ENCODE measurements at places on chromosomes 2 and 18.
A peak's percentile ranks its signal among the peaks of the same experiment; 100 is the strongest.

- DNase-seq, result no peak
These were observed 98.1 kb downstream of the MMADHC start for GRCh38 chr2:149489452-149489851.

DNA sequence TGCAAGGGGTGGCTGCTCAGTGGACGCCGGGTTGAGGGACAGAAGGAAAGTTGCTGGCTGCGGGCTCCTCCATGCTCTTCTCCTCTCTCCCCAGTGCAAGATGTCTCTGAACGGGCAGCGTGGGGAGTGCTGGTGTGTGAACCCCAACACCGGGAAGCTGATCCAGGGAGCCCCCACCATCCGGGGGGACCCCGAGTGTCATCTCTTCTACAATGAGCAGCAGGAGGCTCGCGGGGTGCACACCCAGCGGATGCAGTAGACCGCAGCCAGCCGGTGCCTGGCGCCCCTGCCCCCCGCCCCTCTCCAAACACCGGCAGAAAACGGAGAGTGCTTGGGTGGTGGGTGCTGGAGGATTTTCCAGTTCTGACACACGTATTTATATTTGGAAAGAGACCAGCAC lies 30.6 kb downstream of the IGFBP2 start:
- no peak for DNase-seq

- no peak for DNase-seq
These were observed 303.6 kb upstream of the ID2 start for GRCh38 chr2:8378016-8378810.

DNA sequence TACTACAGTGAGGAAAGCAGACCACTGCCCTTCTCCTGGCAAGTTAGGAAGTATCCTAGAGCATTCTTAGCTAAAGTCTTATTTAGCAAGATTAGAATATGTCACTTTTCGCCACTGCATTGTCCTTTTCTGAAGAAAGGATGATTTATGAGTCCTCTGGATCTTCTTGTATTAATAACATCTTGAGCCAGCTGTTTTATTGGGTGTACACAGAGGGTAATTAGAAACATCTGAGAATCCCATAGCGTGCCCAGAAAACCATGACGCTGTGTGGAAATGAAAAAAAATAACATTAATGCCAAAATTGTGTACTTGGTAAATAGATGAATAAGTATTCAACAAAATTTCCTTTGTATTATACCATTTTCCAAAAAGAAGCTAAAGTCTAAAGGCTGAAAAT lies 198.7 kb downstream of the LTBP1 start:
- no peak for DNase-seq

- DNase-seq, result peak; percentile 43
These were observed 16.9 kb downstream of the TGIF1 start for GRCh38 chr18:3466872-3467271.

DNA sequence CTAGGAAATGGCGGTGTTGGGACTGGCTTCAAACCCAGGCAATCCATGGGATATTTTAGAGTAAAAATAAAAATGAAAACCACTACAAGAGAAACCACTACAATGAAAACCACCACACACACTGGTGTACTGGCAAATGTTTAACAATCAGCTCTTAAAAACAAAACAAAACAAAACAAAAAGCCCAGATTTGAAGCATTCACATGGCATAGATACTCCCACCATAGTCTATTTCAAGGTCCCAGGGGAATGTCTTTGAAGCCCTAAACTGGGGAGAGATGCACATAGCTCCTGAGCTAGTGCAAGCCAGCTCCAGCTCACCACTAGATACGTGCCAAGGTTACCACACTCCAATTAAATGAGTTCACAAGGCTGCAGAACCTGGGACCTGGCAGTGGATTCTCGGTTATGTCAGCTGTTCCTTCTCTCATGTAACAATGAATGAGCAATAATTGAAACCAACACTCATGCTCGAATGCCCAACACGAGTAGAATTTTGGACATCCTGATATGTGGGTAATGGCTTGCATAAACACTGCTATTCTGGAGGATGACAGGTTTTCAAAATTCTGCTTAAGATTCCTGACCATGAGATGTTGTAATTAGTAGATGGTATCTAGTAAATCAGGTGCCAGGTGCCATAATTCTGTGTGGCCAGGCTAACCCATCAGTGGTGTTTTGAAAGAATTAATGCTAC lies 102.2 kb downstream of the OSBPL6 start:
- no peak for DNase-seq

GRCh38 chr2:27967076-27967475 lies 76.5 kb downstream of the BABAM2 start:
- peak; percentile 61 for DNase-seq

DNA sequence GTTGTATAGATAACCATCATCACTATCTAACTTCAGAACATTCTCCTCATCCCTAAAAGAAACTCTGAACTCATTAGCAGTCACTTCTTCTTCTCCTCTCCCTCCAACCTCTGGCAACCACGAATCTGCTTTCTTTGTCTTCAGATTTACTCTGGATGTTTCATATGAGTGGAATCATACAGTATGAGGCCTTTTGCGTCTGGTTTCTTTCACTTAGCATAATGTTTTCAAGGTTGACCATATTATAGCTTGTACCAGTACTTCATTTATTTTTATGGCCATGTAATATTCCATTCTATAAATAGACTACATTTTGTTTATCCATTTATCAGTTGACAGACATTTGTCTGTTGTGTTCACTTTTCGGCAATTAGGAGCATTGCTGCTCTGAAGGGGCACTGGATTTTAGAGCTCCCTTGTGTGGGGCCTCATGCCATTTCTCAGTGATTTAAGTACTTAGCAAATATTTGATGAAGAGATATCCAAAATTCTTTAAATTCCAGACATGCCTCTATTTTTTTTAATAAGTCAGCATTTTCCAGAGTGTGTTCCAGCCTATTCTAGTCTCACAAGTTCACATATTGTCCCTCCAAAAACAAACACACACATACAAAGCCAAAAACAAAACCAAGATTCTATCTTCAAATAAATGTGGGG lies 22.5 kb upstream of the MAP3K20 start:
- no peak for DNase-seq

DNA sequence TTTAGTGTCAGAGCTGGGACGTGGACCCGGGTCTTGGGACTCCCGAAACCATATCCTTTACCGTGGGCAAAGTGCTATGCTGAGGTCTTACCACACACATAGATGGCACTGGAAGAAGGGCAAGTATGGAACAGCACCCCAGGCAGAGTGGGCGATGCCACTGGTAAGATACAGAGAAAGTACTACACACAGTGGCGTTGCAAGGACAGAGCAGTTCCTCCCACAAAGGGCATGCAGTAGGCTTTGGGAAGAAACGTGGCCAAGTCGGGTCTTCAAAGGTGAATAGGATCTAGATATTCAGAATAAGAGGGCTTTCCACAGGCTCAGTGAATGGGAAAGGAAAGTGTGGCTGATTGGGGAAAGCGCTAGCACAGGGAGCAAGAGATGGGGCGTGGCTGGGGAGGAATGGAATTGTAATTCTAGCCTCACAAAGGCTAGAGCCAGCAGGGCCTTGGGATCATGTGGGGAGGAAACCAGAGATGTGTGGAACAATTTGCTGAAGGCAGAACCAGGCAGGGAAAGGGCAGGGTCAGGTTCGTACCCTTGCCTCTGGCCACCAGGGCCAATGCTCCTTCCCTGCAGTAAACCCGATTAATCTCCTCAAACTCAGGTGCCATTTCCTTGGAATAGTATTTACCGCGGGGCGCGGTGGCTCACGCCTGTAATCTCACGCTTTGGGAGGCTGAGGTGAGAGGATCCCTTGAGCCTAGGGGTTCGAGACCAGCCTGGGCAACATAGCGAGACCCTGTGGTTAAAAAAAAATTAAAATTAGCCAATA lies 36.0 kb downstream of the PCBP1 start:
- no peak for DNase-seq

DNA sequence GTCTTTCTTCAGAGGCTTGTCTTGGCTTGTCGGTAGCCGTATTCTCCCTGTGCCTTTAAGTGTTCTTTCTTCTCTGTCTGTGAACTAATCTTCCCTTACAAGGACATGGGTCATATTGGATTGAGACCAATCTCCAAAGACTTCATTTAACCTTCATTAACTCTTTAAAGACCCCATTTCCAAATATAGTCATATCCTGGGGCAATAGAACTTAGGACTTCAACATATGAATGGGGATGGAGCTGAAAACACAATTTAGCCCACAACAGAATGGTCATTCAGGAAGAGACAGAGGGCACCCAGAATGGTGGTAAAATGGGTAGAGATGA lies 82.1 kb upstream of the TANK start:
- DNase-seq, result no peak

DNA sequence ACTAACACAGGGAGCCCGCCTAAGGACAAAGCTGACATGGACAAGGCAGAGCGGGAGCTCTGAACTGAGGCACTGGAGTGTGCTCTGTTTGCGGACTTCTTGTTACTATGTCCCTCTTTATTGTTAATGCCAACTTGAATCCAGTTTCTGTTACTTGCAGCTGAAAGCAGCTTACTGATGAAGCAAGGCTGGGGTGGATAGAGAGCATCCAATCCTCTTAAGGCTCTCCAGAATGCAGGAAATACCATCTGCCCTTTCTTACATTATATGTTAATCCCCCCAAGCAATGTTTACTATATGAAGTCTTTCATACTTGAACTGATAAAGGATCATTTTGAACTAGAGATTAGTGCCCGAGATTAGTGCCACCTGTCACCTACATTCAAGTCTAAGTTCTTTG lies 9.4 kb downstream of the FAM210A start:
- DNase-seq, result no peak

DNA sequence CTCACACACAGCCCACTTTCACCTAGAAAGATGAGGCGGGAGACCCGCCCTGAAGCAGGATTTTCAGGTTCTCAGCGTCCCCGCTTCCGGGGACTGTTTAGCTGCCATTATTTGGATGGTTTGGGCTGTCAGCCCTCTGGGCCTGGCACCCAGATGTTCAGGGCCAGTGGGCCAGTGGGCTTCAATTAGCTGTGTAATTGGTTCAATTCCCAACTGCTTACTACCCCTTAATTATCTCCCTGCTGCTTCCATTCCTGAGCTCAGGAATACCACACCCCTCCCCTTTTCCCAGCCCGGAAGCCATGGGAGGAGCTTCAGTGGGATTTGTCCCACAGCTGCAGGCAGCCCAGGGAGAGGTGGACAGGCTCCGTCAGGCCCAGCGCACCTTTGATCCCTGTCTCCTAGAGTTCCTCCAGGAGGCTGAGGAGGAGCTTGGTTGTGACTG lies 114.1 kb upstream of the MYCN start:
- DNase-seq, result no peak

- DNase-seq, result no peak
These were observed 16.0 kb upstream of the TMEM37 start for GRCh38 chr2:119415630-119416029.

GRCh38 chr18:49096021-49096420 lies 145.3 kb upstream of the SMAD7 start:
- no peak for DNase-seq

All from inflammatory macrophage treated with lipopolysaccharide for 4 hours (primary cell).